Pulmonary artery endothelial cell (primary cell): ENCODE measurements at places on chromosomes 3 and 15.

- no peak for DNase-seq
Observed at GRCh38 chr15:83977992-83978391, 257.6 kb upstream of the GOLGA6L4 start.

- no peak for DNase-seq
Observed at GRCh38 chr3:167084545-167084944, 295.6 kb downstream of the ZBBX start.

DNA sequence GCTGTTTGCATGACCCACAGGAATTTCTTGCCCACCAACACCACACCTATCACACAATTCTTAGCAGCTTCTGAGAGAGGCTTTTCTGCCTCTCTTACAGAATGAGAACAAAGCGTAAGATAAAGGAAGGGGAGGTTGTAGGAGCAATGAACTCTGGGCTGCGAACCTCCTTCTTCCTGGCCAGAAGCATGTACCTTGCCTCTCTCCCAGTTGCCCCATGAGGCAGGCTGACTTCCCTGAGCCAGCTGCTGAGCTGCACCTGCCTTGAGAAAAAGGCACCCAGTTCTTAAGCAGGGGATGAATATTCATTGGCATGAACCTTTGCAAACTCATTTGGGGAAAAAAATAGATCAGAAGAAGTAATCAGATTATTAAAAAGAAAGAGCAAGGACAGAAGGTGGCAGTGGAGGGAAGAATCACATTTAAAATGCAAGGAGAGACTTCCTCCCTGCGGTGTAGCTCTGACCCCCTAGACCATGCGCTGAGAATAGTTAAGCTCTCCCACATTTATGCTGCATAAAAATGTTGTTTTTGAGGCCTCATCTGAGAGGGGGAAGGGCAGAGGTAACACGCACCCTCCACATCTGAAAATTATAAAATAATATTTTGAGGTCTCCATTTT is 304.8 kb downstream of the EPHB1 start:
- DNase-seq: no peak

- DNase-seq: no peak
Observed at GRCh38 chr15:90142216-90143165, 40.2 kb upstream of the IDH2 start.

GRCh38 chr3:127081001-127081720 is 98.2 kb downstream of the PLXNA1 start:
- DNase-seq: no peak

GRCh38 chr15:58793862-58794261 is 22.8 kb downstream of the MINDY2 start:
- DNase-seq: no peak

DNA sequence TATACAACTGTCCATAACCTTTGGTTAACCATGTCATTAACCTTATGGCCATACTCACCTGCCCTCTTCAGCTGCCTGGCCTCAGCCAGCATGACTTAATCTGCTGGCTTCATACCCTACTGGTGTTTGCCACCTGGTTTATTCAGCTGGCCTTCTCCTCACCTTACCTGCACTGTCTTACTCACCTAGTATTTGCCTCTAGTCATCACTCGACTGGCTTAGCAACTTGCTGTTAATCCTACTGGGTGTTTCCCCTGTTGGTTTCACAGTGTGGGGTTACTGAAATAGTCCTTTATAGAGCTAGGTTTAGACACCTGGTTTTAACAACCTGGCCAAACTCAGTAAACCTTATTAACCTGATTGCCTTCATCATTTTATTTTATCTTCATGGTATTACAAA is 96.4 kb downstream of the IL12A start:
- no peak for DNase-seq

DNA sequence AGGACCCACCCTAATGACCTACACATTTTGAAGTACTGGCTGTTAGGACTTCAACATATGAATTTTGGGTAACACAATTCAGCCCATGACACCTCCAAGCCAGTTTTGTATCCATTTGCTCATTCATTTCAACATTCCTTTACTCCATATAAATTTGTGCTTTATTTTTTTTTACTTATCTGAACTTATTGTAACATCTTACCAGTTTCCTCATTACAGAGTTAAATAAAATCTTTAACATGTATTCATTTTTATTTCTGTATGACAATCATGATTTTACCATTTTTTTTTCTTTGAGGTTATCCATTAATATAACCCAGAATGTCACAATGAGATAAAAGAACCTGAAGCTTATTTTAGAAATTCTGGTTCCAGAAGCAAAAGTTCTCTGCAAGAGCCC is 48.0 kb upstream of the ATP1B3 start:
- DNase-seq: no peak

DNA sequence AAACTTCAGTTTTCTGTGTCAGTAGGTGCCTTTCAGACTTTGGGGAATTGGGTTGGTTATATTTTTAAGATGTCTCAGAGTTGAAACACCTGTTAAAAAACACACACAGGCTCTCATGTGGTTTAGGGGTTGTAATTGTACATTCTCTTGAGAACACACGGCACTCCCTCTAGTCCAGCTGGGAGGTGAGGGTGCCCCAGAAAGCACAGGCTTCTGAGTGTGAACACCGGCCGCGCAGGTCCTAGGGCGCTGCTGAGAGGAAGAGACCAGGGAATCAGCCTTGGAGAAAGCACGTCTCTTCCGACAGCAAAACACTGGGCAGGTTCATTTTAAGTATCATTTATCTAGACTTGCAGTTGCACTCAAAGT is 68.0 kb upstream of the RPL35A start:
- no peak for DNase-seq

- DNase-seq: peak; percentile 67
Observed at GRCh38 chr15:73870700-73871408, 2.5 kb upstream of the TBC1D21 start.

- DNase-seq: no peak
Observed at GRCh38 chr3:2484162-2485026, 385.7 kb downstream of the CNTN4 start.

DNA sequence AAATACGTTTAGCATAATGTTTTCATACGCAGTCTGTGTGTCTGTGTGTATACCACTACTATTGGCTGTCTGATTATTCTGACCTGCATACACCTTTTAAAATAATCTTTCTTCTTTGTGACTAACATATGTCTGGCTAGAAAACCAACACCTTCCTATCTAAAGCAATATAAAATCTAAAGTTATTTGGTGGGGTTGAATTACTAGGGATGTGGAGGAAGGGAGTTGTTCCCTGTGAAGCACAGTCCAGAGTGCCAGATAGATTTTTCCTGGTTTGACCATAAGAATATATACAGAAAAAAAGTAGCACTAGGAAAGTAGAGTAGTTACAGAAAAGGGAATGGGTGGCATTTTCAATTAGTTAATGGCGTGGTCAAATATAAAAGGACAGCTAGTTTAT is 918.8 kb downstream of the NAALADL2 start:
- no peak for DNase-seq

DNA sequence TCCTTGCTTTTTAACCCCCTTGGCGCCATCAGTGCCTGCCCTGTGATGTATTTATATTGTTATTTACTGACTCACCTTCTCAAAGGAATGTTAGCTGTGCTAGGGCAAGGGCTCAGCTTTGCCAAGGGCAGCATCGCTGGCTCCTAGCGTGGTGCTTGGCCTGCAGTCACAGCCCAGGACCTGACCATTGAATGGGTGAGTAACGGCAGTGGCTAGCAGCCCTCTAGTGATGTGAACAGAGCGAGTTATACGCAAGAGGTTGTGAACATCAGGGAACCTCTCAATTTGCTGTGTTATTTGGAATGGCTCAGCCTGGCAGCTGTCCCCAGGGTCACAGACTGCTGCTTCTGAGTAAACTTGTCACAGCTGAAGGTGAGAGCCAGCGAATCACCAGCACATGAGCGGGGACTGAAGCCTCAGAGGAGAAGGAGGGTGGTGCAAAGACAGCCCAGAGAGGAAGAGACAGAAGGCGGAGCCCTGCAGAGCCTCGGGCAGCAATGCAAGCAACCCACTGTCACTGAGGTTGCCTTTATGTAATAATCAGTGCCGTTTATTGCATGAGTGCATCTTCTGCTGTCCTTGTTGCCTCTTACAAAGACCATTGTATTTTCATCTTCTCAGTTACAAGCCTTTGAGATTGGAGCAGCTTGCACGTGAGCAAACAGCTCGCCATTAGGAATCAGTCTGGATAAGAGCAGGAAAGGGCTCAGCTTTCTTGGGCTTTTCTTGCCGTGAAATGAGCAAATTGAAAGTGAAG is 158.3 kb downstream of the SLCO3A1 start:
- no peak for DNase-seq

DNA sequence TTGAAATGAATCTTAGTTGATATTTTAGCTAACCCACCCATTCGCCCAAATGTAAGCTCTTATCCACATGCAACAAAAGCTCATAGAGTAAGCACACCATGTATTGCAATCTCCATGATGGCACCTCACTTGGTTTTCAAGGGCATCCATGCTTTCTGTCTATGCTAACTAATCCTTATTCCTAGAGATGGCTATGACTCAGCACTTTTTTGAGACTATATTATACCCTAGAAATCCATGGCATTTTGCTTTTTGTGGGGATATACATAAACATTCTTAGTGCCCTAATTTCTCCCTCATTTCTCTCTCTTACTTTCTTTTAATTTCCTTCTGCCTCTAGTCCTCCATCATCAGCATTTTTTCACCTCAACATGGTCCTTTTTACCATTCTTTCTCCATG is 168.5 kb upstream of the STT3B start:
- no peak for DNase-seq

GRCh38 chr3:46946856-46947545 is 29.5 kb downstream of the CCDC12 start:
- no peak for DNase-seq

- no peak for DNase-seq
Observed at GRCh38 chr3:42302924-42303634, 37.1 kb upstream of the CCK start.

- no peak for DNase-seq
Observed at GRCh38 chr15:99495430-99496301, 70.1 kb upstream of the MEF2A start.

DNA sequence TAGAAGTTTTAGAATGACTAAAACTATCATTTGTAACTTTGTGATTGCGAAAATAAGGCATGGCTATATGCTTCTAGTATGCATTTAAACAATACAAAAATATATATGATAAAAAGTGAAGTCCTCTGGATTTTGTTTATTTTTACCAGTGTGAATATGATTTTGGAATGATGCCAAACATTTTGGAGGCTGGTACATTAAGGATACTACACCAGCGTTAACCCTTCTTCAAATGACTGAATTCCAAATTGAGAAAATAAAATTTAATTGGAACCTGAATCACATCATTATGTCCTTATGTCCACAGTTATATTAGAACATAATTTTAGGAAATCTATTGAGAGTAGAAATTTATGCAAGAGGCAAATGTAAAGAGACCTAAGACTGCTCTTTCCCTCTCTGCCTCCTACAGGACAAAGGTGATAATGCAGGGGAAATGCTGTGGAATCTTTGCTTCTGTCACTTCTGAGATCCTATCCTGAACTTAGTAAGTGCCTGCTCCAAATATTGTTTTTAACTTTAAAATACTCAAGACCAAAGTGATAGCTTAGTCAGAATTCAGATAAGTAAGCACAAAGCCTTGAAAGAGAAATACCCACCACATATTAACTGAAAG is 121.1 kb upstream of the NANOGP8 start:
- no peak for DNase-seq

- no peak for DNase-seq
Observed at GRCh38 chr15:99619712-99620111, 53.9 kb downstream of the MEF2A start.

DNA sequence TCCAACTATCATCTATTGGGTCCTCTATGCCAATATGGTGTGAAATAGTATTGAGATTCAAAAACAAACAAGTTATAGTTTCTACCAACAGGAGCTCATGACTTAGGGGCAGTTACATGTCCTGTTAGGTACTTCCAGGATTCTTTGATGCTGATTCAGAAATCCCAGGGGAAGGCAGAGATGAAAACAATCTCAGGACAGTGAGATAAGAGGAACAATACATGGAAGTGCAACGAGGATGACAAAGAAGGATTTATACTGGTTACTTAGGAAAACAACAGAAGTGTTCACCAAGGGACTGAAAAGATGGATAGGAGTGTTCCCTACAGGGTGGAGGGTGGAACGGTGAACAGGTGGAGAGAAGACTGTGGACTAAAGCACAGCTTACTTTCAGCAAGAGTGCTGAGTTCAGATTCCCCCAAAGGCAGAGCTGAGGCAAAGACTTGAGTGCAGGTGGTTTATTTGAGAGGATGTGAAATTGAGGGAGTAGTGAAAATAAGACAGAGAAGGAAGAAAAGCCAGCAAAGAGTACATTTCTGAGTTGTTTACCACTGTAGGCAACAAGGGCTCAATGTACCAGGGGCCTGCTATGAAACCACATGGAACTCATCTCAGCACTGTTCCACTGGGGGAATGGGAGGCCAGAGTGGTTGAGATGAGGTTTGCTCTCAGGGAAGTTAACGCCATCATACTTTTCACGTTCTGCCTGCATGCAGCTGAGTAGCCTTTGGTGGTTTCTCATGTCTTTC is 68.1 kb downstream of the TRIM69 start:
- DNase-seq: peak; percentile 91

DNA sequence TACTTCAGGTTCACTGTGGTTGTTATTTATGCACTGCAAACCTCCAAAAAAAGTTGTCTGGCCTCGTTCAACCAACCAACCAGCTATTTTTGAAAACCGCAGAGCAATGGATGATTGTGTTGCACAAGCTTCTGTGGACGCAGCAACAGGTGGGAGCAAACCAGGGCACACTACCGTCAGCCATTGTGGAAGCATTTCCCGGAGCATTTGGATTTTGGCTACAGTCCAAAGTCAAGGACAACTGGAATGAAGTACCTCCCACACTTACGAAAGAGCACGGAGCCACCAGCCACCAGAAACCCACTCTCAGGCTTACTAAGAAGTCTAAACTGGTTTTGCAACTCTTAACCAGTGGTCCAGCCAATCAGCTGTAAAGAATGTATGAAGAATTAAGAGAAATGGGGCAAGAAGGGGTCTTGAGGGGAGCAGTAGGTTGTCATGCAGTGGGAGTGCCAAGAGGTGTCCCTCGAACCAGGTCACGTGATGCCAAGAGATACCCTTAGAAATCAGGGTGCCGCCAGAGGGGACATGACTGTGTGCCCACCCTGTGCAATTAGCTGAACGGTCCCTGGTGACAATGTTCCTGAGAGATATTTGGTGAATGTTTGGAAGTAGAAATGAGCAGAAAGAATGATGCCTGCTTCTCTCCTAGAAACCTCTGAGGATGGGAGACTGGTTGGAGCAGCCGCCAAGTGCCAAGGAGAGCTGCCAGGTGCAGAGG is 68.9 kb upstream of the PCSK6 start:
- DNase-seq: no peak

DNA sequence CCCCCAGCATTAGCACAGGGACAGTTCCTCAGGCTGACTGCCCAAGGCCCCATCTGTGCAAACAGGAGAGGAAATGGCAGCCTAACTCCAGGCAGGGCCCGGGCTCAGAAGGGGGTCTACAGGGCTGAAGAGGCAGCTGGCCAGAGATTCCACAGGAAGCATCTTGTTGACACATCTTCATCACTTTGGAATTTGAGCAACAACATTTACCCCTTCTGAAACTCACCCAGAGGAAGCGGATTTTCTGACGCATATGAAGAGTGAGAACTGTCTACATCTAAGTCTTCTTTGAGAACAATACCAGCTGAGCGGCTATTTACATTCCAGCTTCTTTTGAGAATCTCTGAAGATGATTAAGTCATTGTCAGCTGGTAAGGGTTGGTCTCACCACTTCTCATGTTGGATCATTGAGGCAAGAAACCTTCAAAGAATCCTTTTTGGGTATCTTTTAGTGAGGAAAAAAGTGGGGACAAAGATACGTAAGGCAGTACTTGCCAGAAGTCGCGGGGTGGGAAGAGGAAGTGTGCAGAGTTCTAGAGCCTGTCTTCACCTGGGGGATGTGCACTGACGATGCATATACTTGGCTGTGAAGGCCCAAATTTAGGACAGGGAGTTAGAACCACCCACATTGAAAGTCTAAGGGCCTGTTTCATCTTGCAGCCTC is 25.4 kb upstream of the SRP14 start:
- peak; percentile 68 for DNase-seq
